Pancreas (tissue), 10 donors: ENCODE measurements at places on chromosomes 2 and 18. TPM values are rescaled to one million over a fixed set of nuclear protein-coding genes. Genes with fewer than 3 reads are reported as not detected.

DNA sequence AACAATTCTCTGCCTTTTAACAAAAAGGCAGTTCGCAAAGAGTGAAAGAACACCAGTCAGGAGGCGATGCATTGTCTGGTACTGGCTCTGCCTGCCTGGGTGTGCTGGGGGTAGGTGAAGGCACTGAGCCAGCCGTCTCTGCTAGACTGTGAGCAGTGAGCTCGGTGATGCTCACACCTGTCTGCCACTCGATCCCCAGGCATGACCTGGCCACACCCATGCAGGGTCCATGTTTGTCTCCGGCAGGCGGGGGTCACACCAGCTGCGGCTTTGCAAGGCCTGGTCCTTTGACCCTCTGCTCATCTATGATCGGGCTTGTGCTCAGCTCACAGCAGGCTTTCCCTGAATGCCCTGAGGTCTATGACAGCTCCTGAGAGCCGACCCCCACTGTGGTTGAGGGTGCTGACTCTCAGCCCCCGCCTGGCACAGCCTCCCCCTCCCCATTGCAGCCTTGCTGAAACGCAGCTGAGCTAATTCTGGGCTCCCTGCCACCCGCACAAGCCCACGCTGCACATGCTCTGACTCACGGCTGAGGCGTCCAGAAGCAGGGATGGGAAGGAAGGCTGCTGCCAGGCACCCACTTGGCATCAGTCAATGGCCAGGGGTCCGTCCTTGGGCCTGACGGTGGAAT lies 23.7 kb downstream of the CRACDL start:
- H3K4me1 ChIP-seq, result peaks cover 35% of the 10 kb centered on the region
- H3K27ac ChIP-seq, result peak overlapping the region; percentile 41
- H3K4me3 ChIP-seq, result no peak overlapping the region

TXNDC2 gene
- not detected for total RNA-seq

ONECUT2 gene
- 6.2 TPM for total RNA-seq

DNA sequence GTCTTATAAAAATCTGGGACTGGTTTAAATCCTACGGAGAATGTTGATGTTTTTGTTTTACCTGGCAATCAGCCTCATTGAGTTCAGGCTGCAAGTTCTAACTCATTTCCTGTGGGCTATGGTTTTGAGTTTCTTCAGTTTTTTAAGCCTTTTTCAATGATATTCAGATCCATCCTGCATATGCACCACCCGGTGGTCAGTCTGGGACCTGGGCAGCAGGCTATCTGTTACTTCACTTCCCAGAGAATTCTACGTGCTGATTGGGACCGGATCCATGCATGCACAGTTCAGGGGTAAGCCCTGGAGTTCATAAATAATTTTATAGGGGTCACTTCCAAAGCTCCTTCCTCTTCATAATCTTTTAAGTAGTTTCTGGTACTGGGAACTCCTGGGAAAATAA lies 339.2 kb upstream of the HNRNPA3 start:
- H3K4me3 ChIP-seq, result no peak overlapping the region
- no peak for DNase-seq

DNA sequence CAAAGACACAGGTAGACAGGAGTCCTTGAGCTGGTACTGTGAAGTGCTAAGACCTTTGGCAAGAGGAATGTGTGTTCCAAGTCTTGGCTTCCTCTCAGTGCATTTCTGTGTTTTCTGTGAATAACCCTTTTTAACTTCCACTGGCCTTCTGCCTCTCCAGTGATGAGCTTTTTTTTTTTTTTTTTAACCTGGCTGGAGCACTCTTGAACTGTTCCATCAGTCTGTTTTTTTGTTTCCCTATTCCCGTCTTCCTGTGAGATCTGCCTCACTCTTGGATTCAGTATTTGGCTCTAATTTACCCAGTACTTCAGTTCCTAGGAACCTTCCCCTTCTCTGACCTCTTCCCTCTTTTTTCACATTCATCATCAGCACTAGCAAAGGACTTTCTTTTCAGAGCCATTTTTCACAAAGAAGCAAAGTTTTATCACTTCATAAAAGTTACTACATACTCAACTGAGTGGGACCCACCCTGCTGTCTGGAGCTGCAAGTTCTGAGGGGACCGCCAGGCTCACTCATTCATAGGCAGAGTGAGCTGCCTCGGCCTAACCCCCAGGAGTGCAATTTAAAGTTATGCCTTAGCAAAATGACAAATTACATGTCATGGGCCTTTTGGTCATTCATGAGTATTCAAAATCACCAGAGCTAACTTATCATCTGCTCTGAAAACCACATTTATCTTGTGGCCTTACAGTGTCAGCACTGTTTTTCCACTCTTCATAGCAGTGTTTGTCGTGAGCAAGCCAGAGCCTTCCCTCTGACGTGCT lies 126.9 kb upstream of the DAPL1 start:
- peaks cover 17% of the 10 kb centered on the region for H3K36me3 ChIP-seq
- no peaks in the 10 kb centered on the region for H3K27me3 ChIP-seq
- H3K4me1 ChIP-seq, result no peaks in the 10 kb centered on the region
- H3K4me3 ChIP-seq, result no peak overlapping the region

DNA sequence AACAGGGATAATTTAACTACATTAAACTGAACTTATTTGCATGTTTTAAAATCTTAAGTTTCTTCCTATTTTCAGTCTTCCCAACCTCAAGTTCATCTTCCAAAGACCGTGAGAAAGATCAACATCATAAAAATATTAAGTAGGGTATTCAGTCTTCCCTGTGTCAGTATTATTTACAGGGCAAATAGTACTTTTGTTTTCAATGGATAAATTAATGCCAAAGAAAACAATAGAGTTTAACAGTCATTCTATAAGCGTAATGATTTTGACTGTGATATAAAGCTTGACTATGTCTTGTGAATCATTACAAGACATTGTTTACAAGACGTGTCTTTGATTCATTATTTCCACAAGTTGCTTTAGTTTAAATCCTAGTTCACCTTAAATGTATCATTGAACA lies 48.0 kb upstream of the NRXN1 start:
- no peak for DNase-seq
- H3K27ac ChIP-seq, result no peak overlapping the region
- H3K36me3 ChIP-seq, result no peaks in the 10 kb centered on the region
- no peaks in the 10 kb centered on the region for H3K4me1 ChIP-seq
- H3K27me3 ChIP-seq, result no peaks in the 10 kb centered on the region

MYCN gene
- total RNA-seq, result 0.16 TPM

ADD2 gene
- total RNA-seq, result 5.5 TPM

GRCh38 chr2:178386986-178387597 lies 63.9 kb downstream of the PRKRA start:
- no peak overlapping the region for H3K27ac ChIP-seq
- no peaks in the 10 kb centered on the region for H3K4me1 ChIP-seq
- no peak for DNase-seq
- H3K27me3 ChIP-seq, result no peaks in the 10 kb centered on the region
- H3K36me3 ChIP-seq, result no peaks in the 10 kb centered on the region

SLC23A3 gene
- 0.86 TPM for total RNA-seq

GRCh38 chr2:50866626-50867025 lies 165.3 kb downstream of the NRXN1 start:
- H3K4me1 ChIP-seq, result no peaks in the 10 kb centered on the region
- no peaks in the 10 kb centered on the region for H3K36me3 ChIP-seq
- H3K27ac ChIP-seq, result no peak overlapping the region
- DNase-seq, result no peak
- H3K4me3 ChIP-seq, result no peak overlapping the region
- H3K27me3 ChIP-seq, result no peaks in the 10 kb centered on the region

- H3K4me3 ChIP-seq, result no peak overlapping the region
- H3K27ac ChIP-seq, result no peak overlapping the region
- H3K27me3 ChIP-seq, result no peaks in the 10 kb centered on the region
- DNase-seq, result no peak
These were observed 154.2 kb downstream of the DCDC2C start for GRCh38 chr2:3857576-3857975.

ADRA2B gene
- total RNA-seq, result 0.19 TPM

- H3K4me1 ChIP-seq, result no peaks in the 10 kb centered on the region
- DNase-seq, result no peak
- H3K27ac ChIP-seq, result no peak overlapping the region
- no peaks in the 10 kb centered on the region for H3K36me3 ChIP-seq
- H3K4me3 ChIP-seq, result no peak overlapping the region
- H3K27me3 ChIP-seq, result no peaks in the 10 kb centered on the region
These were observed 34.2 kb upstream of the ZNF804A start for GRCh38 chr2:184564092-184564491.

CNRIP1 gene
- 3.4 TPM for total RNA-seq

GRCh38 chr2:8134985-8135682 lies 546.7 kb upstream of the ID2 start:
- H3K27ac ChIP-seq, result no peak overlapping the region
- no peaks in the 10 kb centered on the region for H3K36me3 ChIP-seq
- H3K27me3 ChIP-seq, result no peaks in the 10 kb centered on the region
- no peak overlapping the region for H3K4me3 ChIP-seq
- DNase-seq, result no peak

DNA sequence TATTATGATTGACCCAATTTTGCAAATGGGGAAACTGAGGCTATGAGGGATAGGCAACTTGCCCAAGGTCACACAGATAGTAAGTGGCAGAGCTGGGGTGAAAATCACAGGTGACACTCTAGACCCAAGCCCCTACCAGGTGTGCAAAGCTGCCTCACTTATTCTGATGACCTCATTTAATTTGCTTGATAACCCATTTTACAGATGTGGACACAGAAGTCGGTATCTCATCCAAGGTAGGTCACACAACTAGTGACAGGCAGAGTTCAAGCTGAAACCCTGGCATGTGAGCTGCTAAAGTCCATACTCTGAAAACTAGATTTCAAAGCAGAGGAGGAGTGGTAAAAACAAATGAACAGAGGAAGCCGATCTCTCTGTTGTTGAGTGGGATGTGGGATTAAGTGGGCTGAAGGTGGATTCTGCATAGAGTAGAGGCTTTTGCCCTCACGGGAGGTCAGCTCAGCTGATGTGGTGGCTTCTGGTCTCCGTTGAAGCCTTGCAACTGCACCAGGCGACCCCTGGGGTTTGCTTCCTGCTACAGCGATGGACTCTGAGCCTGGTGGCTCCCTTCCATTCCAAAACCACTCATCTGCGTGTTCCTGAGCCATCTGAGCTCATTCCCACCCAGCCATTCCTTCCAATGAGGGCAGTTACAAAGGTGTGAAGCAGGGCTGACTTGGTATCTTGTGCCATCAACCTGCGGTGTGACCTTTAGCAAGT lies 164.3 kb upstream of the FHL2 start:
- H3K27ac ChIP-seq, result no peak overlapping the region
- no peak overlapping the region for H3K4me3 ChIP-seq
- H3K4me1 ChIP-seq, result no peaks in the 10 kb centered on the region
- H3K36me3 ChIP-seq, result no peaks in the 10 kb centered on the region
- DNase-seq, result no peak
- no peaks in the 10 kb centered on the region for H3K27me3 ChIP-seq

- DNase-seq, result no peak
- no peaks in the 10 kb centered on the region for H3K27me3 ChIP-seq
- H3K4me1 ChIP-seq, result no peaks in the 10 kb centered on the region
- H3K27ac ChIP-seq, result no peak overlapping the region
- no peak overlapping the region for H3K4me3 ChIP-seq
- no peaks in the 10 kb centered on the region for H3K36me3 ChIP-seq
These were observed 98.4 kb upstream of the SEC11C start for GRCh38 chr18:59041296-59041695.

DNA sequence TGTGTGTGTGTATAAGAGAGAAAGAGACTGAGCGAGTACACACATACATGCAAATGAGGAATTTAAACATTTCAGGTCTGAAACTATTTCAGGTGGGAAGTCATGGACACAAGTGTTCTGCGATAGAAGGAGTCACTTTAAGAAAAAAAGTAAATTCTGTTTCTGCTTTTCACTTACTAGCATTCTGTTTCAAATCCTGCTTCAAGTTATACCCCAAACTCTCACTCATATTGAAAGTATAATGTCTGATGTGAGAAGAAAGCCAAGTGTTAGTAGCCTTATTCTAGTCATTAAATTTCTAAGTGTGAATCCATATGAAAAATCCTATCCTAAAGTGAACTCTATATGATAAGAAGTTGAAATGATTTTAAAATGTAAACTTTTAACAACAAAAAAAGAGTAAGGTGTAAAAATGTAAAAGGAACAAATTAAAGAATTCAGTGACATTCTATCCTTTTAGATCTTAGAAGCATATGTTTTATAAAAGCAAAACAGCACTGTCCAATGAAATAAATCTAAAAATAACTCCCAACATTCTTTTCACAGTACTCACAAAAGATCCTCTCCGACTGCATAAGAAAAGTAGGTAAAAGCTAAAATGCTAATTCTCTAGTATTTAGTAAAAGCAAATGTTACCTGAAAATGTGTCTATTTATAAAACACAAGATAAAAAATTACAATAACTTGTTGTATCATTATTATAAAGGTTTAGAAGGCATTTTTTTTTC lies 570.6 kb downstream of the ZEB2 start:
- no peak overlapping the region for H3K4me3 ChIP-seq
- H3K27me3 ChIP-seq, result no peaks in the 10 kb centered on the region
- no peak for DNase-seq
- no peaks in the 10 kb centered on the region for H3K36me3 ChIP-seq
- no peak overlapping the region for H3K27ac ChIP-seq
- peaks cover 3% of the 10 kb centered on the region for H3K4me1 ChIP-seq

SRD5A2 gene
- not detected for total RNA-seq

- H3K4me3 ChIP-seq, result no peak overlapping the region
- DNase-seq, result no peak
- no peak overlapping the region for H3K27ac ChIP-seq
These were observed 326.7 kb upstream of the MAP2 start for GRCh38 chr2:209097168-209097567.

DNA sequence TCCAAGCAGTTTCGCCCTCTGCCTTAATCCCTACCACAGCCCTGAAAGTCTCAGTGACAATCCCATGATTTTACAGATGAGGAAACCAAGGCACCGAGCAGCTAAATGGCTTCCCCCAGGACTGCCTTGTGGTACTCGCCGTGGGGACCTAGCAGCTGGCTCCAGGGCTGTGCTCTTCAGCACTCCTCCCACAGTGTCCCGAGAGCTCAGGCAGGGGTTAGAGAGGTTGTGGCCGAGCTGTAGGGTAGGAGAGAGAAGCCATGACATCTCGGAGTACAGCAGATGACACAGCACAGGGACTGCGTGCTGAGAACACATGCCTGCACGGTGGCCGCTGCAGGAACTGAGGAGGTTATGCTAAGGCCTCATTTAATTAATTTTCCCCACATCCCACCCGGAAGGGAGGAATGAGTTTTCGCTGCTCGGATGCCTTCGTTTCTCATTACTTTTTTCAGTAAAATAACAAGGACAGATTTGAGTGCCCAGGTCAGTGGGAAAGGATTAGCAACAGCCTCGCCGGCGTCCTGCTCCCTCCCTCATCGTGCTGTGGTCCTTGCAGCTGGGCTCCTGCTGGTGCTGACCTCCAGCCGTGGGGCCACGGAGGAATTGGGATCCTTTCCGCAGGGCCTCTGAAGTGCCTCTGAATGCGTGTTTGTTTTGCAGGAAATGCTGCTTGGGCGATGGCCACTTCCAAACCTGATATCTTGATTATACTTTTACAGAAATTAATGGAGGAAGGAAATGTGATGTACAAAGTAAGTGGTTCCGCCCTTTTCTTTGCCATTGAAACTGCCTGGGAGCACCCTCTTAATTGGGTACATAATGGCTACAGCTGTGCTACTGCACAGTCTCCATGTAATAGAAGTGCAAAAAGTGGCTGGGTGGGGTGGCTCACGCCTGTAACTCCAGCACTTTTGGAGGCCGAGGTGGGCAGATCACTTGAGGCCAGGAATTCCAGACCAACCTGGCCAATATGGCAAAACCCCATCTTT lies 61.2 kb downstream of the WDSUB1 start:
- no peaks in the 10 kb centered on the region for H3K4me1 ChIP-seq
- H3K4me3 ChIP-seq, result no peak overlapping the region
- no peak overlapping the region for H3K27ac ChIP-seq
- DNase-seq, result no peak
- no peaks in the 10 kb centered on the region for H3K36me3 ChIP-seq
- no peaks in the 10 kb centered on the region for H3K27me3 ChIP-seq
